ENCODE measurements at places on chromosomes 3 and 15.

DNA sequence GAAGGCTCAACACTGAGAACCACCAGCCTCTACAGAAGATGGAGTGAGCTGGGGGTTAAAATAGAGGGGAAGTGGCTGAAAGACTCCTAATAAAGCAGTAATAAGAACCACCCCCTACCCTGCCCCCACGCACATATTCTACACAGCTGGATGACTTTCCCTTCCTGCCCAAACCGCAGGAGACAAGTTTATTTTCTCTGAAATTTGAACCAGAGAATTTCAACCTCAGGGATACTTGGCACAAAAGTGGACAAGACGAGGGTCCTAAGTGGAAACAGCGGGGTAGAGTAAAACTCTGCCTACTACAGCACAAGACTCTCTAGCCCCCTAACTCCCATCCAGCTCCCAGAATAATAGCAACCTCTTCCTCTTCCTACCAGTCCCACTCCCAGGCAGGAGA is 28.4 kb downstream of the USF3 start:
- DNase-seq: no peak

DNA sequence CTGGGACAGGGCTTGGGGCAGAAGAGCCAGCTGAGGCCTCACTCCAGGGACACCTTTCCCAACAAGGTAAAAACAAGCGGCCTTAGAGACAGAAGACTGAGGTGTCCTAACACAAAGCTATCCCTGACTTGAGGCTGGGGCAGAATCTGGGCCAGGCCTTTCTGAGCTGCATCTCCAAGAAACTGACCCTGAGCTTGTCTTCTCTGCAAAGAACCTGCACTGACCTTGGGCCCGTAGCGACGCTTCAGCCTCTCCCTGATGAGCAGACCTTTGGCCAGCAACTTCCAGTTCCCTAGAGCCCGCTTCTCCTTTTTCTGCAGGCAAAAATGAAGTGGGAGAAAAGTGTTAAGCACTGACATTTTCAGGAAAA is 22.2 kb downstream of the TMEM43 start:
- DNase-seq: peak; percentile 7

DNA sequence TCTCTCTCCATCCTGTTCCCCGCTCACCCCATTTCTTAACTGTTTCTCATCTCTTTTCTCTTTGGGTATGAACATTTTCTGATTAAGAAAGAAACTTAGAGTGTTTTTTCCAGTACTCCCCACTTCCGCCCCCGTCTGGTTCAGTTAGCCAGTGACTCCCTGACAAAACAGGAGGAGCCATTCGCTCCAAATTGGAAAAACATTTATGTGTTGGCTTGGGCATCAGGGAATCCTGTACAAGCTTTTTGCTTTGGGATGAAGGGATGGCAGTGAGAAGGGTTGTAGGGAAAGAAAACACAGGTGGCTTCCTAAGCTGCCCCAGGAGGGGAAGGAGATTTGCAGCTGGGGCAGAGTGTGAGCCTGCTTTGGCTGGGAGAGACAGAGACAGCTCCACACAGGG is 47.0 kb downstream of the BOC start:
- no peak for DNase-seq

- no peak for DNase-seq
Observed at GRCh38 chr15:63458026-63458425, 46.4 kb upstream of the USP3 start.

GRCh38 chr3:37163262-37164015 is 10.9 kb downstream of the LRRFIP2 start:
- DNase-seq: no peak

DNA sequence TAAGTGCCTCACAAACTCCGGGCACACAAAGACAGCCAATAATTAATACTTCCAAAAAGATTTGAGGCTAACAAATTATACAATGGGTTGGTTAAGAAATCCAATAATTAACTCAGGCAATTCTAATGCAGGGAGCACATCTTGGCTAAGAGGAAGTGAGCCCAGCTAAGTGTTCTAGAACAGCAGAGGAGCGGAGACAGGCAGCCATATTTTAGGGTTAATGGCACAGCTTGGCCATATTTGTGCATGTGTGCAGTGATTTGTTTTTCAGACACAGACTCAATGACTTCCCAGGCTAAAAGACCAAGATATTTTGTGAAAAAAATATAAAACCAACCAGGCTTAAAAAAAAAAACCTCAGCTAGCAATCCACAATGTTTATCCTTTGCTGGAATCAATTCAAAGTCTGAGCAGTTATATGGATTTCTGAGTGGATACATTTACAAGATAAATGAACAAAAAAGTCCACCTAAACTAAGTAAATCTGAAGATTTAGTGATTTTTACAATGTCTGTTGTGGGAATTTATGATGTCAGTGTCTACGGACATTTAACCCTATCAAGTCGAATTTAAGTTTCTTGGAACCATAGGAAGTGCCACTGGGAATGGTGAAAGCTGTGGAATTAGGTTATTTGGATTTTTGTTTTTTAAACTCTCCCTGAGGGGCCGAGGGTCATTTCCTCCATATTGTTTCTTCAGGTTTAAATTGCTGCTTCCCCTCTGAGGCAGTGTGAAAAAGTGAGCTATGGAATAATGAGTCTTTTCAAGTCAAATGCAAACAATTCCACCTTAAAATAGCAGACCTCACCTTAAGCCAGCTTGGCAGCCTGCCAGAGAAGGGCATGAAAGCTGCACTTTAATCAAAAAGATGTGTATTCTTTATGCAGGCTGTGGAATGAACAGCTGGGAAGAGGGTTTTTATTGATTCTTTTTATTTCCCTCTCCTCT is 413.7 kb upstream of the TBL1XR1 start:
- DNase-seq: peak; percentile 24

DNA sequence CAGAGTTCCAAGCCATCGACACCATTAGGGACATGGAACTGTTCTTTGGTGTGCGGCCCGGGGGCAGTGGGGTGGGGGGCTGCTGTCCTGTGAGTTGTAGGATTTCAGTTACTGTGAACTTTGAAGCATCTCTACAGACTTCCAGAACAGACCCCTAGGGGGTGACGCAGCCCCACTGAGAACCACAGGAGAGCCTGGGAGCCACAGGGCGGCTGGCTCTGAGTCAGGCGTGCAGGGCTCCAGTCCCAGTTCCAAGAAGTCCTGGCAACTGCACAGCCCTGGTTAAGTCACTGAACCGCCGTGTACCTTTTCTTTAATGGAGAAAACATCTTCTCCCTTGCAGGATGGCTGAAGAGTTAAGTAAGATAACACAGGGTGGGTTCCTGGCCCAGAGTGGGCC is 23.5 kb upstream of the LRTM1 start:
- peak; percentile 78 for DNase-seq

DNA sequence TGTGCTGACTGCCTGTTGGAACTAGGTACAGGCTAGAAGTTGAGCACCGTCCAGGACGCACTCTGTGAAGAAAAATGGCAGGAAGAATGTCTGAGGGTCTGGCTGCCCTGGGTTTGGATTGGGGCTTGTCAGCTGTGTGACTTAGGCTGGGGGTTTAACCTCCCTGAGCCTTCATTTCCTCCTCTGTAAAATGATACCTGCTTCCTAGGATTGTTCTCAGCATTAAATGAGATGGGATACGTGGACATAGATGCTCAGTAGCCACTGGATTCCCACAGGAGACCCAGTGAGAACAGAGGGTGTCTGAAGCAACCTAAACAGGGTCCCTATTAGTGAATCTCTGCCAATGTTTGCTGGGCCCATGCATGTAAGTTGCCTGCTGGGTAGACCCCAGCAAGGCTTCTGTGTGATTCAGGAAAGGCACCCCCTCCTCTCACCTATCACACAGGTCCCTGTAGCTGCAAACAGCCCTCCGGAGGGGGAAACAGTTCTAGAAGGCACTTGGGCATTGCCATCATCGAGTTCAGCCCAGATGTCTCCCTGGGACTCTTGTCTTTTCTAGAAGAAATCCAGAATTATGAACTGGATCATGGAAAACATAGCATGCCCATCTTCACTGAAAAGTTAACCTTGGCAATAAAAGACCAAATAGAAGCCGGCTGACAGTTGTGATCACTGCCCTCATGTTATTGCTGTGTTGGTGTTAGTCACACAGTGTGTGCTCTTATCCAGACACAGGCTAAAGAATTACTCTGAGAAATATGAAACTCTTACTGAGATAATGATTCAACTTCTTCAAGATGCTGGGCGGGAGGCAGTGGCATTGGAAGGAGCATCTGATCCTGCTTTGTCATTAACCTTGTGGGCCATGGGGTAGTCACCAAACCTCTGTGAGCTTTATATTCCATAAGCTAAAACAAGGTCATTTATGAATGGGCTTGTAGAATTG is 64.5 kb downstream of the SMAD6 start:
- no peak for DNase-seq

DNA sequence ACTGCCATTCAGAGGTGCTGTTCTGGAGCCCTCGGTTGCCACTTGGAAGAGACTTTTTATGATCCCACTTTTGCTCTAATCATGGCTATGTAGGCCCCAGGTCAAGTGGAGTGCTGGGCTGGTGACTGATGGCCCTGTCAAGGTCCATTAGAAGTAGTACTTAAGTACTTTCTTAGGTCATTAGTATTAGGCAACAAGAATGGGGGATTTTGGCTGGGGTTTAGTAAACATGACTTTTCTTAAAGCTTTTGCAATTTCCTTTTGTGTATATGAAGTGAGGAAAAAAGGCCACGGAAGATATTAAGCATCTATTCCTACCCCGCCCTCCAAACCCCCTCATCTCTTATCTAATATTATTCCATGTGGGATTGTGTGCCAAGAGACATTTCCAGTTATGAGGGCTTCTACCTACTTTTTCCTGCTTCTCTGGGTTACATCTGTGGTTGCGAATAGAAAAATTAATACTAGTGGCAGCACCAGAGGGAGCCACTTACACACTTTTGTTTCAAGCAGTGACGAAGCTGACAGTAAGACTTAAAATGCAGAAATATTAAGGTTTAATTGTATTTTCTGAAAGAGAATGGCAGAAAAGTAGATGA is 13.9 kb downstream of the NLGN1 start:
- DNase-seq: peak; percentile 46

- DNase-seq: no peak
Observed at GRCh38 chr15:34994925-34995324, 6.8 kb upstream of the ZNF770 start.

DNA sequence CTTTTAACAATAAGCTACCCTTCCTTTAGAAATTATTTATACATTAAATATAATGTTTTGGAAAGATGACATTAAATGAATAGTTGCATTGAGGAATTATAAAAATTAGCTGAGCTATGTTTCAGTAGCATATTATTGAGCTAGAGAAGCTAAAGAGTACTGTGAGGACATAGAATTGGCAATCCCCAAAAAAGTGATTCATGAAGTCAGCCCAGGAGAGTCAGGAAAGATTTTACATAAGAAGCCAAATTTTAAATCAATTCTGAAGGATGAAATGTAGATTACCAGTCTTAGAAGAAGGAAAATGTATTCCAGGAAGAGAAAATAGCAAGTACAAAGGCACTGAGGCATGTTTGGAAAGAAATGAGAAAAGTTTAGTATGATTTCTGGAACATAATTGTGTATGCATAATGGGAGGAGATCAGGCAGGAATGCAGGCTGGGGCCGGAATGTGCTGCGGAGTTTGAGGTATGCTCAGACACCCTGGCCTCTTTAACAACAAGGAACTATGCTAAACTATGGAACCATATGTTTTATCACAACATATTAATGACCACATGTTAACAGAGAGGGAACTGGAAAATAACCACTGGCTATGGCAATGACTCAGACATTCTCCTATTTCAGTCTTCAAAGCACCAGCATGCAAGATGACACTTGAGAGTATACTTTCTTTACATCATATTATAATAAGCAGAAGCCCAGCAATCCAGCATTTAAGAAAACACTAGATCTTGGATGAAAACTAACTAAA is 103.3 kb upstream of the COL8A1 start:
- DNase-seq: no peak

GRCh38 chr3:62793946-62794345 is 81.3 kb downstream of the CADPS start:
- no peak for DNase-seq

DNA sequence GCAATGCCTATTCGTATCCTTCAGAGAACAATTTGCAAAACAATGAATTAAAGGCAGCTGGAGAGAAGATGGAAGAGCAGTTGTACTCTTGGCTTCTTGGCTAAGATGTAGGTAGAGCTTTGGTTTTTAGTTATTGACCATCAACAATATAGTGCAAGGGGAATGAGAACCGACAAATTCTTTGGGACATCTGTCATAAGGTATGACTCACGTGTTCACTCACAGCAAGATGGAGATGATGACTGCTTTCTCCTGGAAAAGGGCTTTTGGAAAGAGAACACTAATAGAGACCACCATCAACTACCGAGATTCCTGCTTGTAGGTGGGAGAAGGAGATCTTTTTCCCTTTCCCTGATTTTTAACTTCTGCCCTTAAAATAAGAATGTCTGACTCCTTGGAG is 234.9 kb downstream of the NTRK3 start:
- DNase-seq: no peak

GRCh38 chr3:122387709-122388108 is 3.7 kb downstream of the FAM162A start:
- DNase-seq: no peak

DNA sequence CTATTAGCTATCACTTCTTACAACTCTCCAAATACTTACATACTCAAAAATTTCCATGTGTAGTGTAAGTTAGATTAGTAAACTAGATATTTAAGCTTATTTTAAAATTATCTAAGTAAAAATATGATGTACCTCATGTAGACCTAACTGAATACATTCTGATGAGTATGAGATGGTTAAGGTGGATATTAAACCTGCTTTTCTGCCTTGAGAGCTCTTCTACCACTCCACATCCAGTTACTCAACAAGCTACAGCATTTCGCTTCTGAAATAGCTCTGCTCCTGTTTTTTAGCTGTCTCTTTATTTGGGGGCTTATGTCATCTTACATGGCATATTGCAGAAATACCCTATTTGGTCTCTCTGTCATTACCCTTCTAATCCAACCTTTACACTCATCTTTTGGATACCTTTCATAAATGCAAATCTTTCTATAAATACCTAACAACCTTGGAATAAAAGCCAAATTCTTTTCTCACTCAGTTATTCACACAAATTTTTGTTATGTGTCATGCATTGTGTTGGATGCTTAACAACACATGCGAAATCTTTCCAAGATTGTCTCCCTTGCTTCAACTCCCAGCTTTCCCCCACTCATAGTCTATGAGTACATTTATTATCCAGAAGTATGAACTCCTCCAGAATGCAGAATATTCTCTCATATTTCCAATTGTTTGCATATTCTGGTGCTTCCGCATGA is 92.0 kb downstream of the ALCAM start:
- no peak for DNase-seq

GRCh38 chr15:69763831-69764230 is 311.2 kb downstream of the RPLP1 start:
- DNase-seq: no peak
